ENCODE measurements at places on chromosomes 3 and 15.

GRCh38 chr15:44711743-44712345 lies 527 bp downstream of the B2M start:
- peak; percentile 61 for DNase-seq

DNA sequence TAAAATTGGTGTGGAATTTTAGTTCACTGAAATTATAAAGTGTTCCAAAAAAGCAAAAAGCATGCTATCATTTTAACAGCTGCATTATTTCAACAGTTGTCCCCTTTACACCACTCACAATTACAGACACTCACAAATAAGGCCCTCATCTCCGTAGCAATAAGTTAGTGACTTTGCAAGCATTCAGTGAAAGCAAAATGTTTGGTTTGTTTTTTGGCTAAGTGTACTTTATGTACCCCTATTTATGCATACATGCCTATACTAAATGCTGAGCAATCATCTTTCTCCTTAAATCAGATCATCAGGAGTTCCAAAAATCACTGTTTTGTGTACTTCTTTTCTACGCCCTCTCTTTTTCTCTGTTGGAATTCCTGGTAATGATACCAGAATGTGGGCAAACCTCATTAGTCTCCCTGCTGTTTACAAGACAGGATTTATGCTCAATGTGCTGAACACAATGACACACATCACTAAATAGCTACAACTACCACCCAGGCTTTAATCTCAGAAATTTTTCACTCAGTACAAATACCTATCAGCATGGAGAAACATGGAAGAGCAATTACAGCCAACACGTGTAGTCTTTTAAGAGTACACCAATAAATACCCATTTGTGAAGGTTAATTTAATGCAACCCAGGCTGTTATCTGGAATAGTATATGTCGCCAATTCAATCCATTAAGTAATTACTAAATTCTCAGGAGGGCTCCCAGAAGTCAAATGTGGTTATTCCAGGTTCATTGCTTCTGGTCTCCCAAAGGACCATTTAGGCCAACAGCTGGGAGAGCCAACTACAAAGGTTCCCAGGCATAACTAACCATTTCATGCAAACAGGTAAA lies 12.0 kb downstream of the ALDH1A2 start:
- DNase-seq: no peak

- no peak for DNase-seq
Measured at GRCh38 chr15:85753791-85754452, 40.8 kb downstream of the KLHL25 start.

- no peak for DNase-seq
Measured at GRCh38 chr15:27065151-27065550, 94.2 kb downstream of the GABRG3 start.

- peak; percentile 89 for DNase-seq
Measured at GRCh38 chr15:48285329-48286214, 45.7 kb upstream of the DUT start.

DNA sequence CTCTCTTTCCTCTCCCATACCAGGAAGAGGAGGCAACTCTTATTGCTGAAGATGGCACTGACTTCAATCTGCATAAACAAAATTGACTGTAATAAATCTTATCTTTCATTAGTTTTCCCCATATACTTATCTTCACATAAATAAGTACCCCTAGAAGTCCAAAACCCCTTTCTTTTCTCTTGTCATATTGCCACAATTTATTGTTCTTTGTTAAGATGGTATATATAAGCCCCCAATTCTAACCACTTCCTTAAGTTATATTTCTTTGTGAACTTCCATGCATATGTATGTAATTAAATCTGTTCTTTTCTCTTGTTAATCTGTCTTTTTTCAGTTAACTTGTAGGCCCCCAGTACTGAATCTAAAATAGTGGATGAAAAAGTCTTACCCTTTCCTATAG lies 68.8 kb downstream of the TNIK start:
- DNase-seq: no peak

GRCh38 chr15:81085213-81085612 lies 48.9 kb upstream of the CFAP161 start:
- no peak for DNase-seq

GRCh38 chr3:14845180-14845579 lies 26.4 kb downstream of the FGD5 start:
- no peak for DNase-seq

- no peak for DNase-seq
Measured at GRCh38 chr3:152172460-152172859, 96.3 kb upstream of the MBNL1 start.

GRCh38 chr15:59722037-59722436 lies 32.9 kb upstream of the BNIP2 start:
- no peak for DNase-seq

GRCh38 chr3:105965384-105965783 lies 96.6 kb upstream of the CBLB start:
- DNase-seq: no peak

DNA sequence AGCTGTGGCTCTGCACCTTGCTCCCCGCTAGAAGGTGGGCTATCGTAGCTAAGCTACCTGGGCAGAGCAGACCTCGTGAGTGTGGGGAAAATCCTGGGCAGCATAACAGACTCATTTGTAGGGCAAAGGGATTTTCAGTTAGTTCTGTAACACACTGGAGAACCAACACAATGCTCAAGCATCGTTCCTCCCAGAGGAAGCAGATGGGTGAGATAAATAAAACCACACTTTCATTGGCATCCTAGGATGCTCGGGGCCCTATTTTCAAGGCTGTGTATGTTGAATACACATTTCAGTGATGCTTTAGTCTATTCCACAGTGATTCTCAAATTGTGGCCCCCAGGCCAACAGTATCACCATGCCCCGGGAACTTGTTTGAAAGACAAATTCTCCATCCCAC lies 20.0 kb downstream of the LIPC start:
- DNase-seq: no peak

- DNase-seq: no peak
Measured at GRCh38 chr3:98331329-98331728, 22.3 kb upstream of the OR5K4 start.

- no peak for DNase-seq
Measured at GRCh38 chr3:178562947-178563232, 26.7 kb downstream of the KCNMB2 start.

DNA sequence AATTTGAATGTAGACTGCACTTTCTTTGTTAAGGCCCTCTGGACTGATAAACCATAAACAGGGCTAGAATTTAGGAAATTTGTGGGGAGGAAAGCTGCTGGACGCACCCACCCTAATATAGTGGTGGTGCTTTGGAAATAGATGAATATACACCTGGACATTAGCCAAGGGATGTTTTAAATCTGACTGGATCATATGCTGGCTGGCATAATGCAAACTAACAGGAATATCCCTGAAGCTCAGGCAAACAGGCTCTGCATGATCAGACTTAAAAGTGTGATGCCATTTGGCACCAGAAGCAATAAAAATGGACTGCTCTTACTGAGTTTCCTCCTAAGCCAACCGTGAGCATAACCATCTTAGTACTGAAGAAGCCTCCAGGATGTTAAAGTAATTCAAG lies 465.8 kb upstream of the ROBO1 start:
- no peak for DNase-seq

DNA sequence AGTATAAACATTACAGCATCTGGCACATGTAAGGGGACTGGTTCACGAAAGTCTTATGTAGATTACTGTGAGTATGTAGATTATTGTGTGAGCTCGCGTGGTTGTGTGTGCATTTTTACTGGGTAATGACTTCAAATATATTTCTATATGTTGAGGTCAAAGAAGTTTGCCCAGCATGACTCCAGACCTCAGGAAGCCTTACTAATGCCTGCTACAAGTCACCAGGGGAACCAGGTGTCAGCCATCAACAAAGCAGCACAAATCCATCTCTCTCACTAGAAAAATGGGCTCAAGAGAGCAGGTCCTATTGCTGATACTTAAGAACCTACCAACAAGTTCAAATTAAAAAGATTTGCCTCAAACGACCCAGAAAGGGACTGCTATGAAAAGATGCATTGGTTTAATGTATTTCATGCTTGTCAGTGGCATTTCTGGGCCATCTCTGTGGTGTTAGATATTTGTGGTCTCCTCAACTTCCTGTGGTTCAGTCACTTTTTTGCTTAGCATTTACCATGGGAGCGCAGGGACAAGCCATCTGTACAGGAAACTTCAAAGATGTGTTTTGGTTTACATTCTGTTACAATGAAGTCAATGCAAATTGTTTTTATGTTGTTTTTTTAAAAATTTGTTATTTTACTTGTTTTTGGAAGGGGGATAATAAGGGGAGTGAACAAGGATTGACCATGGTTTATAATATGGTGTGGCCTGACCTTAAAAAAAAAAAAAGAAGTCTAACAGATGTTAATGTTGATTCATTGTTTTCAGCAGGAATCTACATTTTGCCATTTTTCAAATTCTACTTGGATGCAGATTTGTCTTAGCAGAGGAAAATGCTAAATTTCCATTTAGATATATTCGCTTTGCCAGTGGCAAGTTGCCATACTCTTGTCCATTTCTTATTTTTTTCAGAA lies 172.1 kb upstream of the ADAMTS9 start:
- DNase-seq: no peak

- DNase-seq: peak; percentile 46
Measured at GRCh38 chr15:41553731-41554130, 5.3 kb upstream of the TYRO3 start.

DNA sequence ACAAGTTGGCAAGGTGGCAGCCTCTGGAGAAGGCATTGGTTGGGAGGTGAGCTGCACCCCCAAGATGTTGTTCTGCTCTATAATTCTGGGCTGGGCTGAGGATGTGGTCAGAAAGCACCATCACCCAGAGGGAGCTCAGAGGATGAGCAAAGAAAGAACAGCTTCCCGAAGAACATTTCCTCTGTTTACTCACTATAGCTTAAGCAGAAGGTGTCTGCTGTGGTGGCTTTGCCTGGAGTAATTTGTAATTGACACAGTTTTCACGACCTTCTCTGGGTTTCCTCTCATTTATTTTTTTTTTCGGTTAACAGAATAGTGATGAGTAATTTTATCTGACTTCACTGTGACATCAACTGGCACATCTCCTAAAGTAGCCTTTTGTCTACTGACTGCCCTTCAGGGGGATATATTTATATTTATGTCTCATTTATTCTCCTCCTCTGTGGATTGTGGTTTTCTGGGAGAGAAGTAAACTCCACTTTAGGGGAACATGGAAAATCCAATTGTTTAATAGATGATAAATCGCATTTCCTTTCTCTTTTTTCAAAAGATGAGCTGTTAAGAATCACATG lies 49.5 kb upstream of the ABHD17C start:
- DNase-seq: no peak

DNA sequence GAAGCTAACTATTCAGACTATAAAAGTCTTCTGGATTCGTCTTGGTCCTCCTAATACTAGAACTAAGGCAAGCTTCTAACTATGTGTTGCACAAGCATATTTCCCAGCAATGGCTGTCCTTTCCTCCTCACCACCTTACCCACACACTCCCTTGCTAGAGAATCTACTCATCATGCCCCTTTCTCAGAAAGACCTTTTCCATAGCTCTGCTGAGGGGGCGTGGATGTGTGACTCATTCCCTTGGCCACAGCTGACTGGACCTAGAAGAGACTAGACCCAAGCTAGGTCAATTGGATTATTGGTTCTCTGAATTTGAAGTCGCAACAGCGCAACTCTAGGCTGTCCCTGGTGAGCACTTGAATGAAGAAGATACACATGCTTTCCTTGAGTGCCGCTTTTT lies 47.1 kb downstream of the ERC2 start:
- DNase-seq: no peak

GRCh38 chr3:16600780-16601536 lies 4.3 kb downstream of the DAZL start:
- DNase-seq: peak; percentile 45

DNA sequence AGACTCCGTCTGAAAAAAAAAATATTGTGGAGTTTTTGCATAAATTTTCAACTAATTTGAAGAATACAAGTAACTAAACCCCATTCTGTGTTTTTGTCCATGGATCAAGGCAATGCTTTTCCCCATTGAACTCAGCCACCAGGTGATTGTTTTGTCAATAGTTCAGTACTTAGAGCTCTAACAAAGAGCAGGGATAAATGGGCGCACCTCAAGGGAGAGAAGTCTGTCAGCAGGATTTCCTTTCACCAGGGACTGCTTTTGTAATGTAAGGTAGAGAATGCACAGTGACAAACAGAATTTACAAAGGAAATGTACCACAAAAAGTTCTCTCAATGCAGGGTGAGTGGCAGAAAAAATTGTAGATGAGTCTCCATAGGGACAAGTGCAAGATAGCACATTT lies 10.8 kb upstream of the ATP13A5 start:
- DNase-seq: no peak

DNA sequence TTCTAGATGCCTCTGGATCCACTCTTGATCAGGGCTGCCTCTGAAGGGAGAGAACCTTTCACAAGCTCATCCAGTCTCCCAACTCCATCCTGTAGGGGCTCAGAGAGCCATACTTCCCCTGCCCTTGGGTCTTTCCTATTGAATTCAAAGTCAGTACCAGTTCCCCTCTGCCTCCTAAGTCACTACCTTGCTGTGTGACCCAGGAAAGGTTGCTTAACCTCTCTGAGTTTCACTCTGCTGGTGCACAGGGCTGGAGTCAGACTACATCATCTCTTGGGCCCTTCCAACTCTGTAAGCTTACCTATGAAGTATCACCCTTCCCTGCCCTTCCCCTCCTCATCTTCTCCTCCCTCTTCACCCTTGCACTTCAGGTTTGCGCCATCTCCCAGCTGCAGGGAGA lies 117.9 kb downstream of the MEGF11 start:
- DNase-seq: no peak

- DNase-seq: no peak
Measured at GRCh38 chr15:80582816-80583423, 112.2 kb upstream of the ABHD17C start.

DNA sequence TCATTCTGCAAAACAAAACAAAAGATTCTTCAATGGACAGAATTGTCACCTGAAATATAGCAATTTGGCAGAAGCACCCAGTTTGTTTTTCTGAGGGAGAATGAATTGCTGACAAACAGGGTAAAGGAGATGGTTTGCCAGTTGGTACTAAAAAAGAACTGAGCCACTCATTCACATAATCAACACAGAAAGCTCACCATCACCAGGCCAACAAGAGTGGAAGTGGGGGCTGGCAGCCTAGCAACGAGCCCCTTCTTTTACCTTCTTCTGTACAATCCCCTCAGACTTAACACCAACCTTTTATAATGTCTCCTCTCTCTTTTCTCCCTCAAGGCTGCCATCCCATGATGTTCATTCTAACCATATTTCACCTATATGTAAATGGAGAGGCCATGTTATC lies 5.9 kb downstream of the TOP2B start:
- no peak for DNase-seq

DNA sequence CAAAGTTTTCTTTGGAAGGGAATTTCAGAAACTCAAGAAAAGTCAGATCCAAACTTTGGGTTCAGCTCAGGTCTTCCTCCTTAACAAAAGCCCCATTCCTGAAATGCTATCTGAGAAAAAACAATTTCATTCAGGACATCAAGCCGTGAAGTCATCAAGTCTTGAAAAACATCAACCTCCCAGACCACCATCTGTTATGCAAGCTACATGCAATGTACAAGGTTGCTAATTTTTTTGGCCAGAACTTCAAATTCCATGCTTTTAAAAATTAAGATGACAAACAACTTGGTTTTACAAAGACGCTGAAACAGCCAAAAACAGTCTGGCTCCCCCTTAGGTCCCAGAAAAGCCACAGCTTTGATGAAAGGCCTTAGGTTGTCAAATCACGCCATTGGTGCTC lies 53.9 kb upstream of the WNT5A start:
- no peak for DNase-seq
